Amniotic epithelial cell (primary cell): ENCODE measurements at places on chromosomes 12 and 14.
A peak's percentile ranks its signal among the peaks of the same experiment; 100 is the strongest.

DNA sequence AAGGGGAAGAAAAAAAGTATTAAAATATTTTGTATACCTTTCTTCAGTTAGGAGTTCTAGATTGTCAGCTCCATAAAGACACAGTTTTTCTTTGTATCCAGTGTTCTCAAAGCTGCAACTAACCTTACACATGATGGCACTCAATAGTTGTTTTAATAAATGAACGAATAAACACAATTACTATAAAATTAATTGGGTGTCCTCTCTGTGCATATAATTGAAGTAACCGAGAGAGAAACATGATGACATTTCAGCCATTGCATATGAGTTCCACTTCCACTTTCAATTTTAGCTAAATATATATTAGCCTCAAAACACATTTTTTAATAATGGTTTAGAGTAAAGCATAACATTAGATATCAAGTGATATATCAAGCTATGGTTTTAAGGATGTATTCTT is 671.2 kb downstream of the LRFN5 start:
- no peak for DNase-seq

DNA sequence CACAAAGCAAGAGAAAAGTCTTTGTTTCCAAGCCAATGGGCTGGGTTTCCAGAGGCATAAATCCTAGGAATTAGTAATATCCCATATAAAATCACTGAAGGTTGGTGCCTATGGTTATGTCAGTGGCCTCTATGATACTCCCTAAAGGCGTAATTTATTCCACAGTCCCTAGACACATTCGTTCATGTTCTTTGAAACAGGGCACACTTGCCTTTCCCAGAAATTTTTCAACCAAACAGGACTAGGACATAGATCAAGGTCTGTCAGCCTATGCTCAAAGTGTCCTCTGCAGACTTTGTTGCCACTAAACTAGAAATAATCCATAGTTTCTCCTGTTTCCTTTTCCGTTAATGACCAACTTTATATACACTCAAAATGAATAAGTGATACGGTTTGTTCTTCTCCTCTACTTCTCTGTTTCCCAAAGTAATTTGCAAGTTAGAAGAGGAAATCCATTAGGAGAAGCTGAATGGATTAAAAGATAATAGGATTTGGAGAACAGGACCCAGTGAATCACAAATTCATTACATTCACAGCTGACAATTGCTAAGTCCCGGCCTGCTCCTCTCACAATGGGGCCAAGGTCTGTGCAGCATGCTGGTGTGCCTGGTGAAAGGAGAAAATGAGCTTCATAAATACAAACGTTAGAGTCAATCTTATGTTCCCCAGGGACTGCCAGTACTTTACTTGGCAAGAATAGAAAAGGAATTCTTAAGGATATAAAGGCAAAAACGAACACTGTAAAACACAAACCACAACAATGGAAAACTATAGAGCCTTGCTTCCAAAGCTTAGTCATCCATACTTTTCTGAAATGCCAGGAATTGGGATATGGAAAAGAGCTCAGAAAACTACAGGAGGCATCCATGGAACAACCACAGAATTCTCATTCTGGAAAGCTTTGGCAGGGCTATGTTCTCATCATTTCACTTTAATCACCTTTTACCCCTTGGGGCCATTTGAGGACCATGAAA is 966.2 kb downstream of the NRXN3 start:
- DNase-seq: no peak

GRCh38 chr14:93027810-93028723 is 87.7 kb downstream of the ITPK1 start:
- DNase-seq: no peak

- no peak for DNase-seq
Measured at GRCh38 chr12:124345795-124346194, 50.9 kb downstream of the RFLNA start.

- no peak for DNase-seq
Measured at GRCh38 chr12:68976395-68976841, 43.4 kb upstream of the CPM start.

- DNase-seq: no peak
Measured at GRCh38 chr12:53062011-53062961, 12.4 kb downstream of the TNS2 start.

DNA sequence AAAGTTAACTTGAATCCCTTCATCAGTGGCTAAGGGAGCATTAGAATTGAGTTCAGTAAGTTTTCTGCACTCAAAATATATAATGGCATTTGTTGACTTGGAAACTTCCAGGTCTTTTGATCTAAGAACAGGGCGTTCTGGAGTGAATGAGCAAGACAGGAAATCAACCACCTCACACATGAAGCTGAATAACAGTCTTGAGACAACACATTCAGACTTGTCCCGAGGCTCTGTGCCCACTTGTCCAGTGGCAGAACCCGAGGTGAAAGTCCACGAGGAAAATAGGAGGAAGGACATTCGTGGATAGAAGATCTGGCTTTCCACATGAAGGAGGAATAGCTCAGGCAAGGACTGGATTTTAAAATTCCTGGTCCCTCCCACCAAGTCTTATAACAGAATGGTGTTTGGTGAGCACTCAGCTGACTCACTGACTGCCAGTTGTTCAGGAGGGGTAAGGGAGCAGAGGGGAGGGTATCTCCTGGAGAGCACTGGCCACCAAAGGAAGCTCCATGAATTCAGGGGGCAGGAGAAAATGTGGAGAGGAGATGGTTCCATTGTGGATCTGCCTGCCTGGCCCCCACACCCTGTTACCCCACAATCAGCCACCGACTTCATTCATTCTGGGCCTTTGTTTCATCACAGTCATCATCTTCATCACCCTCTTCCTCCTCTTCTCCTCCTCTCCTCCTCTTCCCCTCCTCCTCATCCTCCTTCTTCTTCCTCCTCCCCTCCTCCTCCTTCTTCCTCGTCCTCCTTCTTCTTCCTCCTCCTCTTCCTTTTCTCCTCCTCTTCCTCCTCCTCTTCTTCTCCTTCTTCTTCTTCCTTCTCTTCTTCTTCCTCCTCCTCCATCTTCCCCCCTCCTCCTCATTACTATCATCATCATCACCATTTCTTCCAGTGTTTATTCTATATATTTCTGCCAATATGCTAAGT is 620.1 kb downstream of the MED13L start:
- DNase-seq: peak; percentile 5

DNA sequence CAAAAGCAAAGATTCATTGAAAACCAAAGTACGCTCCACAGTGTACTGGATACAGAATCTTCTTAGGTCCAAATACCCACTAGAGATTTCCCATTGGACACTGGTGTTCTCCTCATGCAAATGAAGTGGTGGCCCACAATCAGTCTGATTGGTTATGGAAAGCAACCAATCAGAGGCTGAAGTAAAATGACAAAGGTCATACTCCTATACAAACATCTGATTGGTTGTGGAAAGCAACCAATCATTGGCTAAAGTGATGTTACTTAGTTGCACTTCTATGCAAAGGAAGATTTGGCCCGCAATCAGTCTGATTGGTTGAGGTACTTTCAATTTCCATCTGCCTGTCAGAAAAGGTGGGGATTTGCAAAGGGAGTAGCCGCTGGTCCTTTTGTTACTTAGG is 1.3 kb upstream of the WASHC3 start:
- peak; percentile 16 for DNase-seq

GRCh38 chr14:99028041-99028440 is 244.0 kb downstream of the BCL11B start:
- no peak for DNase-seq

GRCh38 chr12:117622087-117622486 is 260.7 kb upstream of the NOS1 start:
- DNase-seq: no peak

DNA sequence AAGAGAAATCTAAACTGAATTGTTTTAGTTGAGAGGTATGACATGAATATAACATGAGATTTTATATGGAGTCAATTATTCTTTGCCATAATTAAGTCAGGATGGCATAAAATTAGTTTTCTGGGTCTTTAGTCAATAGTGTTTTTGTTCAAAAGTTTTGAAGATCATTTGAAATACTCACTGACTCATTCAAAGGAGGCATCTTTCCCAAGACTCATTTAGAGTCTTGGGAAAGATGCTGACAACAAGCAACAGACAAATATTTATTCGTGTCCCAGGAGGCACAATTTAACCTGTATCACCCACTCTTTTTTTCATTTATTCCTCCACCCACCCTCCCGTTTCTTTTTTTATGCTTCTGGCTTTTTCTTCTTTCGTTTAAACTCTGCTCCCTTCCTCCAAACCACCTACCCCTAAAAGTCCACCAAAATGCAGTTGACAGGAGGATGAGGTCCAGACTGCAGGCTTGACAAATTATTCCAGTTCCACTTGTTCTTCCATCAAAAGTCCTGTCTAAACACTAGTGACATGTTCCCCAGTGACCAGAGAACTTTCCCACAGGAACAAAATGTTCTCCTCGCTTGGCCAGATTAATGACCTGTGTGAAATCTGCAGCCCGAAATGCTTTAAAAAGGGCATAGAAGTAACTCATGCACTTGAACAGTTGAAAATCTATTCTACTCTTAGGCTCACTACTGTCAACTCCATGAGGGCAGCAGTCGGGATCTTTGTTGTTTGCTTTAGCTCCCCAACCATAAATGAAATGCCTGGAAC is 43.3 kb upstream of the CSRP2 start:
- no peak for DNase-seq

GRCh38 chr12:58919231-58920101 is 838 bp downstream of the LRIG3 start:
- DNase-seq: peak; percentile 59

DNA sequence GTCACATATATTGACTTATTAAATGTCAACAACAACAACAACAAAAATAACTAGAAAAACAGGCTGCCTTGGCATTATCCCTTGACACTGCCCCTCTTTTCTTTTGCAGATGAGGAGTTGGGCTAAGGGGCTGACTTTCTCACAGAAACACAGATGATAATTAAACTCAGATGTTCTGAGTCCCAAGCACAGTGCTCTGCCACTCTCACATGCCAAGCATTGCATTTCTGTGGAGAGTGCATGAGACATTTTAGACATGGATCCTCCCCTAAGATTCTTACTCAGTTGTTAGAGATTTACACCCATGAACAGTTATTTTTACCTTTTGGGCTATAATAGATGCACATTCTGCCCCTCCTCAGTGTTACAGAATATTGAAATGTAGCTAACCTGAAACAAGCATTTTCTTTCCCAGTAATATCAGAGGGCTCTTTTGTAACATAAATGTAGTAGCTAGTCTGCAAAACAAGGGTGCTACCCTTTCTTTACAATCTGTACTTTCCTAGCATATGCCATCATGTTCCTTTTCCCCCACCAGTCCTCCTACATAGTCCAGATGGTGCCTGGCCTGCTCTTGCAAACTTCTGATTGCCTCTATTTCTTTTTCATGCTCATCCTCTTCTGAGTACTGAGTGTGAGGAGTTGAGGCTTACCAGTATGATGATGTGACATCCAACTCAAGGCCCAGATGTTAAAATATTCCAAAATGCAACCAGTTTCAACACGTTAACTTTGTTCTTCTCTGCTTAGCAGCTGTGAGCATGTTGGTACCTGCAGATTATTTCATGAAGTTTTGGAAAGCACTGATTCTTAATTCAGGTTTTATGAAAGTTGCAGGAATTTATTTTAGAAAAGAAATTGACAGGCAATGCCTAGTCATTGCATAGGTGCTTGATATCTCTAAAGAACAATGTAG is 125.0 kb upstream of the ATP2B1 start:
- DNase-seq: no peak

GRCh38 chr14:91065266-91065665 is 4.8 kb upstream of the RPS6KA5 start:
- DNase-seq: no peak

DNA sequence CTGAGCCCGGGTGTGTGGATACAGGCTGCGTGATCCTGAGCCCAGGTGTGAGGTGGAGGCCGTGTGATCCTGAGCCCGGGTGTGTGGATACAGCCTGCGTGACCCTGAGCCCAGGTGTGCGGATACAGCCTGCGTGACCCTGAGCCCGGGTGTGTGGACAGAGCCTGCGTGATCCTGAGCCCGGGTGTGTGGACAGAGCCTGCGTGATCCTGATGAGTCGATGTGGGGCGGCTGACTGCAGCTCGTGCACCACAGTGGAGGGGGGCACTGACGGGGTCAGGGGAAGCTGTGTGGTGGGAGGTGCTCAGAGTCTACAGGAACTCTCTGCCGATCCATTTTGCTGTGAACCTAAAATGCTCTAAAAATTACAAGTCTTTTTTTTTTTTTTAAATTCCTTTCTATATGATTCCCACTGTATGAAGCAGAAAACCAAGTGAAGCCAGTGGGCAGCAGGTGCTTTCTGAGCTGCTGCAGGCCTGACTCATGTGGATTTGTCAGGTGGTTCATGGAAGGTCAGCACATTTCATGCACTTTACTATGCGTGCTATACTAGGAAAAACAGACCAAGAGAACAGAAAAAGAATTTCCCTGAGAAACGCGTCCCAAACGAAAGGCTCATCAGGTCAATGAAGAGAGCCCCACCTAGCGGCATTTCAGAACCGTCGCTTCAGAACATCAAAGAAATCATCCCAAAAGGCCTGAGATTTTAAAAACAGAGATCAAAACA is 19.3 kb downstream of the BRF1 start:
- peak; percentile 88 for DNase-seq

DNA sequence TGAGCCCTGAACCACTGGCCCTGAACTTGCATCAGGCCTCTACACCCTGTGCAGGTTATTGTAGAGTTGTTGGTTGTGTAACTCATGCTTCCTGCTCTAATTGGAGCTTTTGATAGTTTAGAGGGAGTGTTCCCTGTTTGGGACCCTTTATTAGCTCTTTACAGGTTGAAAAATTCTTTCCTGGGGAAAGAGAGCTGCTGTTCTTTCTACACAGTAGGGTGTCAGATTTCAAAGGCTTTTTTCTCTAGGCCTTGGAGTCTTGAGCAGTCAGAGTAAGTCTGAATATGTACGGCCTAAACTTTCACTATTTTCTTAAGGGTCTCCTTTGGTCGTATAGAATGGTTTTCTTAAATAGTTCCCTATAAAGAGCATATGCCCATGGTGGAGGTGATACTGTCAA is 60.8 kb upstream of the NEDD1 start:
- no peak for DNase-seq

GRCh38 chr12:530821-531220 is 71.1 kb downstream of the B4GALNT3 start:
- DNase-seq: no peak

GRCh38 chr12:91577586-91578539 is 395.2 kb upstream of the DCN start:
- DNase-seq: peak; percentile 26

DNA sequence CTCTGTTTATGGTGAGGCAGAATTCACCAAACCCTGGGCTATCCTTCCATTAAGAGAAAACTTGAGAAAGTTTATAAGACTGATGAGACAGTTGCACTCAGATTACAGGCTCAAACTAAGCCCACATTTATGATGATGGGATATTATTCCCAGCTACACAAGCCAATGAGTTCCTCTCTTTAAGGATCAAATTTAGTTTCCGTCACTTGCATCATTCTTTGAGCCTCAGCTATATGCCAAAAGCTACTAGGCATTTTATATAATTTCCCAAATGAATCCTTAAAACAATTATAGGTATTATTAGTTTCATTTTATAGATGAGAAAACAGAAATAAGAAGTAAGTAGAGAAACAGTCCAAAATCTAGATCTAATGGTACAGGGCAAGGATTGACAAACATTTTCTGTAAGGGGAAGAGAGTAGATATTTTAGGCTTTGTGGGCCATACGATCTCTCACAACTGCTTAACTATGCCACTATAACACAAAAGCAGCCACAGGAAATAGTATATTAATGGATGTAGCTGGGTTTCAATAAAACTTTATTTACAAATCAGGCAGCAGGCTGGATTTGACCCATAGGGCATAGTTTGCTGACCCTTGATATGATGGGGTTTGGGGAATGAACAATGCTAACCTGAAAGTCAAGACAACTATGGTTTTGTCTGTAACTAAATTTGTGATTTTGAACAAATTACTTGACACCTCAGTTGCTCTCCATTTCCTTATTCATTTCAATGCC is 91.8 kb upstream of the PLXNC1 start:
- no peak for DNase-seq

- no peak for DNase-seq
Measured at GRCh38 chr14:87837296-87837695, 155.7 kb downstream of the GALC start.
